Esophagus squamous epithelium (tissue), 5 donors: ENCODE measurements at places on chromosomes 2 and 18.

DNA sequence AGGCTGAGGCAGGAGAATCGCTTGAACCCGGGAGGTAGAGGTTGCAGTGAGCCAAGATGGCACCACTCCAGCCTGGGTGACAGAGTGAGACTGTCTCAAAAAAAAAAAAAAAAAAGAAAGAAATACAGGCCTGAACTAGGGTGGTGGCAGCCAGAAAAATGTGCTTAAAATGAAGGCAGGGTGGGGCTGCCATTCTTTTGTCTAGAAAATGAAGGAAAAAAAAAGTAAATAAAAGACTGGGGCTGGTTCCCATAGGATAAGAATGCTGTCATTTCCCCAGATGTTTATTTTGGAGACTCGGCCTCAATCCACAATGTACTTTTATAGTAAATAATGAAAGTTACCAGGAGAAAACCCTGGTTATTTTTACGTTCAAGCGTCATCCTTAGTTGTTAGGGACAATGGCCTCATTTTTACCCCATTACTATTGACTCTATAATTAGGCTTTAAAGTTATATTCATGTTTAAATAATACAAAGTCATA, 58.9 kb downstream of the ATP8B1 start:
- DNase-seq, result no peak

- DNase-seq, result no peak
Measured at GRCh38 chr2:157480182-157480961, 36.5 kb upstream of the CYTIP start.

GRCh38 chr2:238922435-238922834, 74.5 kb downstream of the TWIST2 start:
- no peak for DNase-seq

DNA sequence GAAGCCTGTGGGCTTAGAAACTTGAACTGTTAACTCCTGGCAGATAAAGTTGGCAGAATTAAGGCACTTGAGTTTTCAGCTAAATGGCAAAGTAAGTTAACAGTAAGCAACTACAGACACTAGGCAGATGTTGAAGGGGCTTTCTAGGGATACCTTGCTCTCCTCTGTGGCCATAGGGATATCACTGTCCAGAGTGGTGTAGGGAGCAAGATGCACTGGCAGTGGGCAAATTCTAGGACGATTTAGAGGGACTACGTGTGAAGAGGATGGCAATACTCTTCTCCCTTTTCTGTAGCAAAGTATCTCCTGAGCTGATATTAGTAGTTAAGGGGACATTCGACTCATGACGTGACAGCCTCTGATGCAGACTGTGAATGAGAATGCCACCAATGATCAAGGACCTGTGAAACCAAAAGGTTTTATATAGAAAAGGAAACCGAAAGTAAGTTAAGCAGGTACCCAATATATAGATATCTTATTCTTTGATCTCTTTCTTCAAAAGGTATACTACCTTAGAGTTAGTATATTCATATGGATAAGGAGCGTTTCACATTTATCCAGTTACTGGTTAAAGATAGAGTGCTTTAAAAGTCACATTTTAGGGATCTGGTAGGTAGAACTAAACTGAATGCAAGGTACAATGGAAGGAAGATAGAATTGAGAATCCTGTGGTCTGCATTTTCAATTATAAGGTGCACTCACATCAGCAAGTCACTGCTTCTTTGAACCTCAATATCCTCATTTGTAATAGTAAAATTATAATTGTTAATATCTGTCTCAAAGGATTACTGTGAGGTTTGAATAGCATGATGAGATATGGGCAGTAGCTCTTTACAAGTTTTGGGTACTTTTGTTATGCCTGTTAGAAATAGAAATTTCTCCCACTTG, 106.4 kb downstream of the KCNH7 start:
- DNase-seq, result no peak

GRCh38 chr2:185785851-185786473, 47.4 kb downstream of the FSIP2 start:
- no peak for DNase-seq

DNA sequence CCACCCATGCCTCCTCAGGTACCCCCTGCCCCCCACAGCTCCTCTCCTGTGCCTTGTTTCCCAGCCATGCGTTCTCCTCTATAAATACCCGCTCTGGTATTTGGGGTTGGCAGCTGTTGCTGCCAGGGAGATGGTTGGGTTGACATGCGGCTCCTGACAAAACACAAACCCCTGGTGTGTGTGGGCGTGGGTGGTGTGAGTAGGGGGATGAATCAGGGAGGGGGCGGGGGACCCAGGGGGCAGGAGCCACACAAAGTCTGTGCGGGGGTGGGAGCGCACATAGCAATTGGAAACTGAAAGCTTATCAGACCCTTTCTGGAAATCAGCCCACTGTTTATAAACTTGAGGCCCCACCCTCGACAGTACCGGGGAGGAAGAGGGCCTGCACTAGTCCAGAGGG, 803 bp upstream of the DES start:
- DNase-seq, result no peak

GRCh38 chr18:3472681-3473544, 22.9 kb downstream of the TGIF1 start:
- DNase-seq, result no peak

GRCh38 chr2:80354858-80355257, 50.3 kb upstream of the LRRTM1 start:
- DNase-seq, result no peak
